Stimulated activated CD8-positive, alpha-beta memory T cell treated with anti-CD3 and anti-CD28 coated beads, Interleukin-4, amount 100 ng/mL, for 1 hour (primary cell): ENCODE measurements at places on chromosomes 2 and 18.
A peak's percentile ranks its signal among the peaks of the same experiment; 100 is the strongest.

DNA sequence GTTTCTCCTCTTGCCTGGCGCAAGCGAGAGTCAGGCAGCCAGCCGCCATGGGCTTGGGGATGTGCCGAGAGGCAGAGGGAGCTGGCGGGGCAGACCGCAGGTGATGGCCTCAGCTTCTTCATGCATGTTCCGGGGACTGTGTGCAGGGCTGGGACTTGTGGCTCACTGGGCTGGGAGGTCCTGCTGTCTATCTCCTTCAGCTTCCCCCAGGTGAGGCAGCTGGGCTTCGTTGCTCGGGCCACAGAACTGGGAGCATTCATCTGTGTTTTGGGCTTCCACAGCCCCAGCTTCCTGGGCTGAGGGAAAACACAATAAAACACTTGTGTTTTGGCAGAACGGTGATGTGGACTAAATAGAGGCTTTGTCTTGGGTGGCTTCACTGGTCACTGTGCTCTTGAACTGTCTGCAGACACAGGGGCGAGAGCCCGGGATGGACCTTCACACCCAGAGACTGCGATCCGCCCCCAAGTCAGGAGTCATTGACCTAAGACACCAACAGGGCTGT, 93.5 kb downstream of the DYSF start:
- DNase-seq: no peak

DNA sequence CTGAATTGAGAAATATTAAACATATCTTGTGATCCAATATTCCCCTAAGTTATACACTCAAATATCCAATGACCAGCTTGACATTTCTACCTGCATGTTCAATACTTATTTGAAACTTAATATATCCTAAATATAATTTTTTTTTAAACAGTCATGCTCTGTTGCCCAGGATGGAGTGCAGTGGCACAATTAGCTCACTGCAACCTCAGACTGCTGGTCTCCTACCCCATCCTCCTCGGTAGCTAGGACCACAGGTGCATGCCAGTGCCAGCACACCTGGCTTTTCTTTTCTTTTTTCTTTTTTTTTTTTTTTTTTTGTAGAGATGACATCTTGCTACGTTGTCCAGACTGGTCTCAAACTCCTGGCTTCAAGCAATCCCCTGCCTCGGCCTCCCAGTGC, 4.2 kb downstream of the KYNU start:
- no peak for DNase-seq

GRCh38 chr2:145286716-145287275, 766.9 kb upstream of the ZEB2 start:
- DNase-seq: no peak

DNA sequence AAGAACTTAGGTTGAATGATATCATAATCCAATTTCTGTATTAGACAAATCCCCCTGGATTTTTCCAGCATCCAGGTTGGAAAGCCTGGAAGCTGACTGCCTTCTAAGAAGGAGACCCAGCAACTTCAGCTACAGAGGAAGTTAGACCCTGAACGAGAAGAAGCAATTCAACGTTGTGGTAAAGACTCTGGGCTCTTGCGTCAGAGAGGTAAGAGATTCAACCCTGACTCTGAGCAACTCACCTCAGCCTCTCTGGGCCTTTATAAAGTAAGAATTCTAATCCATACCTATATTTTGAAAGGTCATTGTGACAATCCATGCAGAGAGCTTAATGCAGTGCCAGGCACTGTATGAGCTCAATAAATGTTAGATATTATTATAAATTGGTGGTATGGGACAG, 9.7 kb downstream of the E2F6 start:
- DNase-seq: no peak

- peak; percentile 53 for DNase-seq
These were observed 2.4 kb upstream of the PROC start for GRCh38 chr2:127415593-127416505.

DNA sequence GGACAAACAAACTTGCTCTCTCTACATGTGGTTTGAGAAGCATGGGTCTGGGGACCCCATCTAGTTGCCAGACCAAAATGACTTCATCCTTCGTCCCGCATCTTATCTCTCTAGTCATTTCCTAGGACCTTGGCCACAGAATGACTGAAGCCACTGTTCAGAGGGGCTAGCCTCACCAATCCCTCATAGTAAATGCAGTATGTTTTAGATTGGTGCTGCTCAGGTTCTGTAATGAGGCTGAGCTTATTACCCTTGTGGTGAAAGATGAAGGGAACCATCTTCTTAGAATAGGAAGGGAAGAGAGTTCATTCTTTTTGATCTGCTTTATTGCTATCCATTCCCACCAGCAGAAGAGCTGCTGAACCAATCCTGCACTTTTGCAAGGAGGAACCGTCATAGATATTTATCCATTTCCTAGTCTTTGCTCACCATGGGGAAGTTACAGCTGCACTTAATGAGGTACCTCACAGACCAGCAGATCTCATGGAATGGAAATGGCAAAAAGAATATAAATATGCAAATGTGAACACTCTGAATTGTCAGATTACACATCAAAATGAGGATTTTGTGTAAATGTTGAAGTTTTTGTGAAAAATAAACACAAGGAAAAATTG, 436.7 kb downstream of the LPIN1 start:
- DNase-seq: no peak

GRCh38 chr2:240142256-240142775, 1.9 kb upstream of the OTOS start:
- DNase-seq: no peak

DNA sequence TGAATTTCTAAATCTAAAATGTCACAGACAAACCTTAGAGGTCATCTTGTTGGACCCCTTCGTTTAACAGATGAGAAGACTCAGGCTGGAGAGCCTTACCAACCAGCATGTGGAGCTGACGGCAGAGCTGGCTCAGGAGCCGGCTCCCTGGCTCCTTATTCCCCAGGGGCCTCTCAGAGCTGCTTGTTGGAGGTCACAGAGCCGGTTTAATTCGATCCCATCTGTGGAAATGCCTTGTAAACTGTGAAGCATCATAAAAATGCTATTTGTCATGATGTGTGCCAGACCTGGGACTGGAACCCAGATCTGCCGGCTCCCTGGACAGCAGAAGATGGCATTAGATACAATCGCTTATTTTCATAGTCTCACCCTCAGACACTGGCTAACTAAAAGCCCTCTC, 8.2 kb upstream of the CIB4 start:
- no peak for DNase-seq

DNA sequence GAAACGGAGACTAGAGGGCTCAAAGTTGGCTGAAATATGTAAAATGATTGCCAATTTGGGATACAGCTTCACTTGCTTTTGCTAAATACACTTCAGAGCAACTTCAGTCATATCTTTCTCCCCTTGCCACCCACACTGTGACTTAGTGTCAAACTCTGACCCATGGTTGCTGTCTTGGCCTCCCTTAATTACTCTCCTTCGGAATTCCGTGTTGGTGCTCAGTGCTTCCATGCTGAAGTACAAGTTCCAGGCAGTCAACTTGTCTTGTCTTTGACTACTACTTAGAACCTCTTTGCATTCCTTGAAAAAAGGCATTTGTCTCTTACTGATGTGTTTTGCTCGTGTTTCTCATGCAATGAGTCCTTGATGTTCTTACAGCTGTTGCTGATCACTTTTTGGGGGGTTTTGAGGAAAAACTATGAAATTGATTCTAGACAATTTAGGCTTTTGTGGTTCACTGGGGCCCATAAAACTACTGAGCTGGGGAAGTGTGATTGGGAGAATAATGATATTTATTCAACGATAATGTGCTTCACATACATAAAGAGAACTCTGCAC, 146.0 kb downstream of the UBE2E3 start:
- DNase-seq: no peak

DNA sequence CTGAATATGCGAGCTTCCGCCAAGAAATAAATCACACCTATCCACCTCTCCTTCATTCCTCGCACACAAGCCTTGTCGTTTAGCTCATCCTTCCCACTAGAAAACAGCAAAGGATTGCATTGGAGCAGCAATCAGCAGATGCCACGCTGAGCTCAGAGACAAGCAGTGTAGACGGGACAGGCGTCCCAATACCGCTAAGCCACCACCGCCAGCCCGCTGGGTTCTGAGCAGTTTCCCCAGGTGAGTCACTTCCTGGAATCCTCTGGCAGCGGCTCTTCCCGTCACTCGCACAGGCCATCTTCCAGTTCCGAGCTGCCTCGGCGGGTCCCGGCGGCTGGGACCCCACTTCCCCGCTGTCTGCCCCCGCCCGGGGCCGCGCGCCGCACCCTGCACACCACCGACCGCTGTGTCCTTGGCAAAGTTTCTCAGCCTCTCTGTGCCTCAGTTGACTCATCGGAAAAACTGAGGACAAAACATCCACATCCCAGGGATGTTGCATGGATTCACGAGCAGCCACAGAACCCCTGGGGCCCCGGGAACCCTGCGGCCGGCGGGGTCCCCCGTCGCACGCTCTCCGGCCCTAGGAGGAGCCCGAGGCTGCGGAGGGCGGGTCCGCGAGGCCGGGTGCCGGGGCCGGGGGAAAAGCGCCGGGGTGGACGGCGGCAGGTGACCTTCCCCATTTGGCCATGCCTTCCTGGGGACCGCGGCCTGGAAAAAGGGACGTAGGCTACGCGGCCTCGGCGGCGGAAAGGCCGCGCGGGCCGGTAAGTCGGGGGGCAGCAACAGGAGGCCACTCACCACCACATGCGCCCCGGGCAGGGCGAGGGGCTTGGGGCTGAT, 573 bp downstream of the KDSR start:
- DNase-seq: peak; percentile 48

DNA sequence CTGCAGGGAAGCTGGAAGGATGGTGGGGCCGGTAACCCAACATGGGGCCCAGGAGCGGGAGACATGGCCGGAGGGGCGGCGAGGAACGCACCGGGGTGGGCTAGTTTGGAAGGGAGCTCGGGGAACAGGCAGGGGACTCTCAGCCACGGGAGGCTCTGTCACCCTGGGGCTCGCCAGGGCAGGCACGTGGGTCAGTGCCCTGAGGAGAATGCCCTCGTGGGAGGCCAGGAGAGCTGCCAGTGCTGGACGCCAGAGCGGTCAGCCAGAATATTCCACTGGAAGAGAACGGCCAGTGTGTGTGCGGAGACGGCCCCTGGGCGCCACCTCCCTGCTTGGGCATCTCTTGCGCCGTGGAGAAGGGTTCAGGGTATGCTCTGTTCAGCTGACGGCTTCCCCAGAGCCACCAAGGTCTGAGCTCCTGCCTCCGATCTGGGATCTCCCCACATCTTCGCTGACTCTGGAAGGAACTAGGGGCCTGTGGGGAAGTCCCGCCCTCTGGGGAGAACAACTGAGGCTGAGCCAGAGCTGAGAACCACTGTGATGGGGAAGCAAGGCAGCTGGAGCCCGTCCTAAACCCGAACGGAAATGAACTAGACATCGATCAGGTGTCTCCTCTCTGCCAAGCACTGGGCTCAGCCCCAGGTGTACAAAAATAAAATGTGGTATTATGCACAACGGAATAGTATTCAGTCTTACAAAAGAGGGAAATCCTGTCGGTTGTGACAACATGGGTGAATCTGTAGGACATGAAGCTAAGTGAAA, 49.3 kb downstream of the TNP1 start:
- no peak for DNase-seq

- DNase-seq: no peak
These were observed 237.3 kb downstream of the OSR1 start for GRCh38 chr2:19120941-19121750.

DNA sequence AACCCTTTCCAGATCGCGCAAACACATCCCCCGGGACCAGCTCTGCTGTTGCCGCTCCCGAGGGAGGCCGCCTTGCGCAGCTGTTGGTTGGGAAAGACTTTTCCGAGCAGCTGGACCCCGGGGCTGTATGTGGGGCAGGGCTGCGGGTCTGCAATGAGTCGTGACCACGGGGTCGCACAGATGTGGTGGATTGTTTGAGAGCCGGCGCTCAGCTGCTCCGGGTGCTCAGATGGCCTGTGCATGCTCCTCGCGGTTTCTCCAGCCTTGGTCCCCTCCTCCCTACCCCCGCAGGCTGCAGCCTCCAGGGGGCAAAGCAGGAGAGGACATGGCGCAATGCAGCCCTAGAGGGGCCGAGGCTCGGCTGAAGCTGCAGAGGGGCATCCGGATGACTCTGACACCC, 105.2 kb upstream of the OTOS start:
- DNase-seq: no peak

- no peak for DNase-seq
These were observed 49.2 kb upstream of the DAPL1 start for GRCh38 chr2:158745866-158746382.

DNA sequence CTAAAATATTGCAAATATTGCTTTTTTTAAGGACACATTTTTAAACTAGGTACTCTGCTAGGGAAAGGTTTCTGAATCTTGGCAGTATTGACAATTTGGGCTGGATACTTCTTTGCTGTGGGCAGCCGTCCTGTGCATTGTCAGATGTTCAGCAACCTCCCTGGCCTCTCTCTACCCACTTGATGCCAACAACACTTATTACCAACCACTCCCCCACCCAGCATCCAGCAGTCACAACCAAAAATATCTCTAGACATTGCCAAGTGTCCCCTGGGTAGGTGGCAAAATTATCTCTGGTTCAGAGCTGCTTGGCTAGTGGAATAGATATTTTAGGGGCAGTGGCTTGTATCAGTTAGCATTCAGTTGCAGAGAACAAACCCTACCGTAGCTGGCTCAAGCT, 114.3 kb upstream of the PNPT1 start:
- no peak for DNase-seq

GRCh38 chr2:142380372-142380771, 249.6 kb upstream of the LRP1B start:
- no peak for DNase-seq

- no peak for DNase-seq
These were observed 77.0 kb upstream of the PDE1A start for GRCh38 chr2:182503886-182504285.

DNA sequence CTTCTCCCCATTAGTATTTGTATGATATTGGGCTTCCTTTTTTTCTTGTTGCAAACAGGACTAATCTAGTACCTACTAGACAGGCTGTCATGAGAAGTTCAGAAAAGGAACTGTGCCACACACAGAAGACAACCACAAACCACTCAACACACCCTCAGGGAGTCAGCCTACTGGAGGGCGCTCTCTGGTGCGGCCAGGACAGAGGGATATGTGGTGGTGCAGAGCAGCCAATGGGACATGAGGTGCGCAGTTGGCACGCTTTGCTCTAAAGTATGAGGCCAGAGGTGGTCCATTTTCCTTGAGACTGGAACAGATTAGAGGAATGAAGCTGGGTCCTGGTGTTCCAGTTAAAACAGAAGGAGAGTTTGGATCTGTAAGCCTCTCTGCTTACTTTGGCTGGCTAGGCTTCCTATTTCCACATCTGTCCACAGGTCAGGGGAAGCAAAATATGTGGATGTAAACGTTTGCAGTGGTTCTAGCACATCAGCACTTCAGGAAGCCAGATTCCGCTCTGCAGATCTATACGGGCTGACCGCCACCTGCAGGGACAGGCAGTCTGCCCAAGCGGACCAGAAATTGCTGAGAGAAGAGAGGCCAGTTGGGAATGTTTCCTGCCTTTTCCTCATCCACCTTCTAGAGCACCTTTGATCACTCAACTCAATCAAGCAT, 114.1 kb downstream of the GFPT1 start:
- DNase-seq: no peak

GRCh38 chr2:72669121-72669520, 156.7 kb downstream of the EXOC6B start:
- DNase-seq: no peak

DNA sequence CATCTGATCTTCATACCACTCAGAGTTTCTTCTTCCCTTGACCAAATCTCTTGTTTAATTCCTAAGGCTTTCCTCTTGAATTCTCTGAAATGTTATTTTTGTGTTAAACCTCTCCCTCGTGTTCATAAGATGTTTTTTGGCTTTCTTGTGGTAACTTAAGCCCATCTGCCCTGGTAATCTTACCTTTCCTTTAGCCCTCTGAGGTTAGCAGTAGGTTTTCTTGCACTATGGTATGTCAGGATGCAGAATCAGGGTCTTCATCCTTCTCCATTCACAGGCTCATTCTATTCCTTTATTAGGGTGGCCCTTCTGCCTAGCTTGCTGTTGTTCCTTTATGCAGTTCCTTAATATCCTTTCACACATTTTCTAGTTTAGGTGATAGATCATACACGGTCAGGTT, 24.1 kb downstream of the GIGYF2 start:
- DNase-seq: no peak
